ENCODE measurements at places on chromosomes 4 and X.

DNA sequence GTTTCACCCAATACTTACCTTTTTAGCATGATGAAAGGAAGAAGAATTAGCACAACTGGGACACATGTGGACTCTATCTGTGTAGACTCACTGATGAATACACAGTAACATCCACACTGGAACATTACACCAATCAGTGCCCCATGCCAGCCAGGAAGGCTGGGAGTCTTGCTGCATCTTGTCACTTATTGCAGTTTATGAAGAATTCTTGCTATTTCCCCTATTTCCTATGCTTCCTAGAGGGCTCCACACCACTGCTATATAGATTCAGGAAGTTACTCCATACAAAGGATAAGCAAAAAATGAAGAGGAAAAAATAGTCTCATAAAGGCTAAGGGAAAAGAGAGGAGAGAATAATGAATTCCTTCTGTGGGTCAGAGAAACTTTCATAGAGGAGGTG, 201.0 kb downstream of the CAMK2D start:
- no peak for DNase-seq

- no peak for DNase-seq
These were observed 24.6 kb downstream of the CFAP299 start for GRCh38 chr4:80360084-80360483.

DNA sequence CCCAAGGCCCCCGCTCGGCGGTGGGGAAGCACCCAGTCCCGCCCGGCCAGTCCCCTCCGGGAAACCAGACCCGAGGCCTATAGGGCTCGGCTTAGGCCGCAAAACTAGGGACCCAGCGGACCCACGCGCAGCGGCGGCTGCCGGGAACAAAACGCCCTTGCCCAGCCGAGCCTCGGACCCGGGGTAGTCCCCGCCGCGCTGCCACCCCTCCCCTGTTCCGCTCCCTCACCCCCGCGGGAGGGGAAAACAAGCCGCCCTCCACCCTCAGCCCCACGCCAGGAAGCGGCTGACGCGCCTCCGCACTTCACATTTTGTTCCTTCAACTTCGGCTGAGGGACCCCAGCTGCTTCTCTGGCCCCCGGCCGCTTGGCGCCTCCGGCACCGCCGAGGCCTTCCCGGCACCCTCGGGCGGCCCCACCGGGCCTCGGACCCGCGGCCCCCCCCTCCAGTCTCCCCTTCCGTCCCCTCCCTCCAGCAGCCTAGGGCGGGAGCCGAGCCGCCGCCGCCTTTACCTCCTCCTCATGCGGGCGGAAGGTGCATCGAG, 694 bp downstream of the PDS5A start:
- DNase-seq = peak; percentile 35

DNA sequence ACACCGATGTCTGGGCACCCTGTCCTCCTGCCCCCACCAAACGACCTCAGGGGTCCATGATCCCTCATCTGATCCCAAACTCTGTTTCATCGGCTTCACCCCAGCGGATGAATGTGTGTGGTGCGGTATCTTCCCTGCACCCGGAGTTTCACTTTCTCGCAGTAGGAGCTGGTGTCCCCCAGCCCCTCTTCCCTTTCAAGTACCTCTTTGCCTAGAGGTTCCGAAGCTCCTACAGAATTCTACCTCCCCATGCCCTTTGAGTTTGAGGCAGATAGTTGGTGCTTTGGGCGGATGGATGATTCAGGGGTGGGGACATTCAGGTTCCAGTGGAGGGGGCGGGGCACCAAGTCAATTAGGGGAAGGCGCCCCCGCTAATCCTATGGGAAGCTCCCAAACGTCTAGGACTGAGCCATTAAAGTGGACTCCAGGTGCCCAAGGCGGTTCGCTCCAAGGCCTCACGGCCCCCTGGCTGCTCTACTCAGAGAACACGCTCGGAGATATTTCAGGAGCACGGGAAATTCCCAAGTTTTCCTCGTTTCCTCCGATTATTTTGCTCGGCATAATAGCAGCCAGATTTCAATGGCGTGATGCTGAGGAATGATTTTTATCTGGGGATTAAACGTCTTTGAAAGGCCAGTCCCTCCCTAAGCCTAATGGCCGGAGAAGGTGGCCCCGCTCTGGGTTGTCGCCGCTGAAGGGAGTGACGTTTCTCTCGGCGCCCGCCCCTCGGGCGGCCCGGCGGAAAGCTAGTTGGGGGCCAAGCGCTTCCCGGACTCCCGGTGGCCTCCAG, 1.3 kb downstream of the MSX1 start:
- DNase-seq = no peak

DNA sequence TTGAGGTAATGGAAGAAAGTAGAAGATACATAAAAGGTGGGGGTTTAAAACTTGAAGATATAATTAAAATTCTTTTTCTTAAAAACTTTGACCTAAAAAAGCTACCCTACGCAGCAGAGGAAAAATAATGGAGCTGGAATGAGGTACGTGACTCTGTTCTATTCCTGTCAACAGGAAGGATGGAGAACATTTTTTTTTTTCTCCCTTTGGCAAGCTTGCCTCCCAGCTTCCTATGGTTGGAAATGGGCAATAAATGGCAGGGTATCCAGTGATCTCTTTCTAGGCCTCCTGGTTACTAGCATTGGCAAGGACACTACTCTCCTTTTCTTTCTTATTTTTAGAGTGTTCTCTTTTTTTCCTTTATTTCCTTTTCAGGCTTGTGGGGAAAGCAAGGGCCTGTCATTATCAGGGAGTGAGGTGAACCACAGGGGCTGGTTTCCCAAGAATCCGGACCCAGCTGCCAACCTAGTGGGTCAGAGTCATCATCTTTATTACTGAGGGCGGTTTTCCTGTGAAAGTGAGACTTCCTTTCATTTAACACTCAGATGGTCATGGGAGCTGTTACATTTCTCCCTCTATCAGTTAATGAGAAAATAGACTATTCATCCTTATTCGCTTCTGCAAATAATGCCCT, 224.6 kb downstream of the SPRY1 start:
- DNase-seq = no peak

GRCh38 chrX:9295551-9295950, 169.3 kb upstream of the TBL1X start:
- DNase-seq = no peak

GRCh38 chr4:152618971-152619370, 60.8 kb downstream of the TMEM154 start:
- DNase-seq = no peak

DNA sequence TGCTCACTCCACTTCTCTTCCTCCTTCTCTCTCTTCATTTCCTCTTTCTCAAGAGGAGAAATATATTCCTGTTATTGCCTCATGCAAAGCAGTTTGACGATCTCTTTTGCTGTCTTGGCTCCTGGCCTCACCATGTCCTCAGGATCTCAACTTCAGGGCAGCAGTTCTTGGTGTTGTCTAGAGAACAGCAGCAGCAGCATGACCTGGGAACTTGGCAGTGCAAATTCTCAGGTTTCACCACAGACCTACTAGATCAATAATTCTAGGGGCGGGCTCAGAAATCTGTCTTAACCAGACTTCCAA, 193.4 kb upstream of the EDNRA start:
- no peak for DNase-seq

DNA sequence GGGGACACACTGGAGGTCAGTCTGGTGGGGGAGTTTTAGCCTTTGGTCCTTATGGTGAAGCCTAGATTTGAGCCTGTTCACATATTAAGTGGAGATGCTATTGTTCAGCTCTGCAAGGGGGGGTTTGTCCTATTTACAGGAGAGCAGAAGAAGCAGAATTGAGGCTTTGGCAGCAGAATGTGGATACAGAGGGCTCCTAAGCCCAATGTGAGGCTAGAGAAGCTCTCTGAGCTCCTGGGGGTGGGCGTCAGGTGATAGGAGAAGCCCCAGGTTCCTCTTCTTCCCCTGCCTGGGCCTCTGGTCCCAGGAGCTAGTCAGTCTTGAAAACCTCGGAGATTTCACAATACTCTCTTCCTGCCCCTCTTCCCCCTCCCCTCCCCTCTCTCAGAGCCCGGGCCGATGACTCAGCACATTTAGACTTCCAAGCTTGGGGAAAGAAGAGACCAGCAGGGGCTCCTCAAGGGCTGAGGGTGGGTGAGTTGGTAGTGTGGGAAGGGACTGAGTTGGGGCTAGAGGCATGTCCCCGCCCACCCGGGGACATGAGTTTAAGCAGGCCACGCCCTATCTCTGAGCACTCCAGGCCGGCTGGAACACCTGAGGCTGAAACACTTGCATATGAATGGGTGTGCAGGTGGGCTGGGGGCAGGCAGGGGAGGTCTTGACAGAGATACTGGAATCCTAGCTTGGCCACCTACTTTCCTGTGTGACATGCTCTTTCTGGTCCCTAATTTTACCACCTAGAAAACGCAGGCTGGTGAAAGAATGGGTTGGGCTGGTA, 3.4 kb downstream of the TFE3 start:
- peak; percentile 60 for DNase-seq

DNA sequence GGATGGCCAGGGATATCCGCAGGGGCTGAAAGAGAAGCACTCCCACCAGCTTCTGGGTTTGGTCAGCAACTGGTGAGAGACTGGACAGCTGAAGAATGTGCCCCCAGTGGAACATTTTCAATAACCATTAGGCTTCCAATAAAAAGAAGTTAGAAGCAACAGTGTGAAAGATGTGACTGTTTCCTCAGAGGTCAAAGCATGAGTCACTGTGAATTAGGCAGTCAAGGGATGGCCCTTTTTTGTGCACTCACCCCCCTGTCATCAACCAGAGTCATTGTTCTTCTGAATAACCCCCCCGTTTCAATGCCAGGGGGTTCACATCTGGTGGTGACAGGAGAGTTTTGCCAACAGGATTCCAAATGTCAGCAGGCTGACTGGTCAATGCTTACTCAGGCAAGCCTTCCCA, 74.6 kb upstream of the SH3RF1 start:
- DNase-seq = peak; percentile 71
